Astrocyte of the spinal cord (primary cell): ENCODE measurements at places on chromosomes 5 and 9.

DNA sequence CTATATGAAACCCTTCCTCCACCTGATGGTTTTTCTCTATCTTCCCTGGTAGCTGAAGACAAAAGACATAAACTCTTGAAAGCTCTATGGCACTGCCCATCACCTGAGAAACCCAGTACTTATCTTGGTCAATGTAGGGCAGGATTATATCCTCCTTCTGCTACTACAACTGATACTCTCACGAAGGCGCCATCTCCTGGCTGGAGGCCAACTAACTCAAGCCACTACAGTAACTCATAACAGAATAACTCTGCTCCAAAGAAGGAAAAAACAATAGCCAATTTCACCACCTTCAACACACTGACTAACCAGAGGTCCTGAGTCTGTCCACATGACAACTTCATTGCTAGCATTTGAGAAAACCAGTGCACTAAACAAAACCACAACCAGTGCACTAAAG, 409.2 kb downstream of the CETN3 start:
- DNase-seq = no peak

DNA sequence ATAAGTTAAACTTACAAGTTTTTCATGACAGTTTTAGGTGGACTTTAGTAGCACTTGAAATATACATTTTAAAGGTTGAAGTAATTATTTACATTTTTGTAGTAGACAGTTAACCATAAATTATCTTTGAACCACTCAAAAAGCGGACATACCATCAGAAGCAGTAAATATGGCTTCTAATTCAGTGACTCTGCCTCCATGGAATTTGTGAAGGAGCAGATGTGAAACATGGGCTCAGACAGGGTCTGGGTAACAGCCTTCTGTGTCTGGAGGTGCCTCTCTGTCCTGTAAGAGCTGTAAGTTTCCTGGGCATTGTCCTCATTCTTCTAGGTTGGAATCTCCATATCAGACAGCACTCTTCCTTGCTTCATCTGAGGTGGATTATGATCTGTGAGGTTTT, 12.4 kb downstream of the RLN2 start:
- no peak for DNase-seq

DNA sequence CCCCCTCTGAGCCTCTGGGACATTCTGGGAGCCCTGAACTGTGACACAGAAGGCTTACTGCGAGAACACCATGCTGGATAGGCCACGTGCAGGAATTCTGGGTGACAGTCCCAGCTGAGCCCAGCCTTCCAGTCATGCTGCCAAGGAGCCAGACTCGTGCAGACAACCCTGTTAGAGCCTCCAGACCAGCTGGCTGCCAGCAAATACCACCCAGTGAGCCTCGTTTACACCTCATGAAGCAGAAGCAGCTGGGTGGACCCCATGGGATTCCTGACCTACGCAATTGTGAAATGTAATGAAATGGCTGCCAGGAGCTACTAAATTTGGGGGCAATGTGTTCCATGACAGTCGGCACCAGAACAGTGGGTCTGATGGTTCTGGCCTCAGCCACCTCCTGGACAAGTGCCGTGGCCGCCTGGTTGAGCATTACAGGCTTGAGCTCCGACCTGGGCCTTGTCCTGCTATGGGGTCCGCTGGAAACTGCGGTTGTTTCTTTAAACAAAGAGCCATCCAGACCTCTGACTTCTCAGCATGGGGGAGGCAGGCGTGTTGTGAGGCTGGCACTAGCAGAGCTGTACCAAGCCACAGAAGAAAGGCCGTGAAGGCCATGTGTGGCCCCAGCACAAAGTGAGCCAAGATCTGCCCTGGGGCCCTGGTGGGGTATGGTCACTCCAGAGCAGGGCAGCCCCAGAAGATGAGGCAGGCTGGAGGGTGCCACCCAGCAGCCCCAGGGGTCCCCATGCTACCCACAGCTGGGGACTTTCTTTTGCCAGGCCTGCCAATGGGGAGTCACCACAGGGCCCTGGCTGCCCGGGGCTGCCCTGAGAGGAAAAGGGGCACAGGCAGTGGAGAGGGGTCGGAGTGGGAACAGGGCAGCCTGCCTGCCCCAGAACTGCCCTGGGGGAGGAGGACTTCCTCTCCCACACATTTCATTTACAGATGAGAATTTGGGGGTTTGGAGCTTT, 19.3 kb upstream of the RXRA start:
- DNase-seq = no peak

DNA sequence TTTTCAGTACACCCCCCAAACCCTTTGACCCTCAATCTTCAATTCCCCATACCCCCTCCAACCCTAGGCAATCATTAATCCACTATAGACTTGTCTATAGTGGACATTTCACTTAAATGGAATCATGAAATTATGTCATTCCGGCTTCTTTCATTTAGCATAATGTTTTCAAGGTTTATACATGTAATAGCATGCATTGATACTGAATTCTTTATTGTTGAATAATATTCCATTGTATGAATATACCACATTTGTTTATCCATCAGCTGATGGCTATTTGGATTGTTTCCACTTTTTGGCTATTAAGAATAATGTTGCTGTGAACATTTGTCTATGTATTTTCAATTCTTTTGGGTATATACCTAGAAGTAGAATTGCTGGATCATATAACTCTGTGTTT, 238.8 kb downstream of the PDE4D start:
- DNase-seq = no peak
